ENCODE measurements at places on chromosomes 12 and 14. TPM values are rescaled to one million over a fixed set of nuclear protein-coding genes. Genes with fewer than 3 reads are reported as not detected.

The AMDHD1 gene
- polyA plus RNA-seq = 1.3 TPM

The GPR84 gene
- polyA plus RNA-seq = 0.08 TPM

DNA sequence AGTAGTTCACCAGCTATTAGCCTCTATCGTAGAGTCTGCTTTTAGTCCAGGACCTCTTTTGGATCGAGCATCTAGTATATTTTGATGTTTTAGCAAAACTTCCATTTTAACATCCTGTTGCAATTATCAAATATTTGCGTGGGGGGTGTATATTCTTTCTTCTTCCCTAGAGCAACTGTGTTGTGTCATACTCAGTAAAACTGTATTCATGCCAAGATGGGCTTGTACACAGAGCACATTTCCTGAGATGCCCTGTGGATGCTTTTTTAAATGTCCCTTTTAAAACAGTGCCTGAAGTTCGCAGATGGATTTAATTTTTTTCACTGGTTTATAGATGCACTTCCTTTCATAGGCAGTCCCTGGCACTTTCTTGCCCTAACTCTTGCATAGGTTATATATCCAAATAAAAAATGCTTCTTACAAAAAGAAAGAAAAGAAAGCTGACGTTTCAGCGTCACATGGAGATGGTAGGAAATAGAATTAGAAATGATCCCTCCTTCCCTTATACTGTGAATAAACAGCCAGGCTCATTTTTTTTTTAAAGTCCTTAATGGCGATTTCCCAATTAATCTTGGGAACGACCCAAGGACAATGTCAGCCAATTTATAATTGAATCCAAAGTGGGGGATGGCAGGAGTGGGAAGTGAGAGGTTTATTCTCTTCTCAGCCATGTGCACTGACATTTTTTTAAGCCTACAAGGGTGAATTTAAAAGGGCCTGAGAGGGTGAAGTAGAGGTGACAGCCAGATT is 247.0 kb downstream of the SLC41A2 start:
- DNase-seq = no peak

DNA sequence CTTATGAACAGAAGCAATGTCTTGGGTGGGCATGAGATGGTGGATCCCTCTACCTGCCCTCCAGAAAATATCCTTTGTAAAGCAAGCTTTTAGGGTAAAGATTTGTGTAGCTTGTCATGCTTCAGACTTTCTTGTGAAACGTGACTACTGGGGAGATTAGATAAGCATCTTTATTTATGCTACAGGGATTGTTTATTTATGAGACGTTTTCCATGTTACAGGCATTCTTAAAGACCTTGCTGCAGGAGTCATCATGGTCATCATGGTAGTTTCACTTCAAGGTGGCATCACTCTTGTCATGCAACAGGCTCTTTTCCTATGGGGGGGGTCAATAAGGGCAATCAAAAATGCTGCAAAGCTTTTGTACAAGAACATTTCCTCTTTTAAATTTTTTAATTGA is 8.2 kb upstream of the MIS18BP1 start:
- DNase-seq = no peak

Measured in right renal cortex interstitium (tissue), 3 donors.